ENCODE measurements at places on chromosomes 11 and 22.

- DNase-seq, result no peak
Measured at GRCh38 chr11:119999220-119999619, 138.7 kb downstream of the TRIM29 start.

GRCh38 chr11:11346303-11346702 lies 6.7 kb downstream of the CSNK2A3 start:
- no peak for DNase-seq

DNA sequence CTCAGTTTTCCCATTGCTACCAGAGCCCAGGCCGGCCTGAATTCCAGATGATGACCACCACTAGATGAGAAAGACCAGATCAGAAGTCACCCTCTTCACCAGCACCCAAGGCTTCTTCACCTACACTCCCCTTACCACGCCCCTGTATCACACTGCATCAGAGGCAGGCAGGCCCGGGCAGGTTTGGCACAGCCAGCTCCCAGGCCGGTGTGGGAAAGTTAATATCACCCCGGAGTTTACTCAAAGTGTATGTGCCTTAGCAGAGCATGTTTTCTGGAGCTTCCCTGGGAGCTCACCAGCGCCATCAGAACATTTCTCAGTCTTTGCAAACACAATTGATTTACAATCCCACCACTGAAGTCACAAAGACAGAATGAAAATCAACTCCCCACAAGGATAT lies 47.5 kb upstream of the POU2AF1 start:
- DNase-seq, result no peak

DNA sequence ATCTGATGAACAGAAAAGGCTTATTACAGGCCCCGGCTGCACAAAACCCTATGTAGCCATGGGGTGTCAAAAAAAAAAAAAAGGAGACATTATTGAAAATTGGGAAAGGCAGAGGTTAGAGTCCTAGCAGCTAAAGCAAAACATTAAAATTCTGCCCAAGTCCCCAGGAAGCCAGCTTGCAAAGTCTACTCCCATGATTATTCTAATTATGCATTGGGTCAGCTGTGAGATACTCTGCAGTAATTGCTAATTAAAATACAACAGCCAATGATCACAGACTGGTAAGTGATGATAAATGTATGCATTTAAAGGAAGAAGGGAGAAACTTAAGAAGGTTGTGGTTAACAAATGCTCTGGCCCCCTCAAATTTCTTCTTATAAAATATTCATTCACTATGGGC lies 286.9 kb upstream of the PITPNB start:
- no peak for DNase-seq

- no peak for DNase-seq
Measured at GRCh38 chr11:72141066-72141465, 5.5 kb downstream of the FOLR3 start.

Data from stimulated activated CD4-positive, alpha-beta T cell treated with anti-CD3 and anti-CD28 coated beads, Interleukin-1b, Interleukin-23, amount 100 ng/mL, for 24 hours (primary cell).